ENCODE measurements at places on chromosomes 3 and 15.

- DNase-seq = no peak
These were observed 186.2 kb upstream of the TBC1D5 start for GRCh38 chr3:17928502-17929145.

DNA sequence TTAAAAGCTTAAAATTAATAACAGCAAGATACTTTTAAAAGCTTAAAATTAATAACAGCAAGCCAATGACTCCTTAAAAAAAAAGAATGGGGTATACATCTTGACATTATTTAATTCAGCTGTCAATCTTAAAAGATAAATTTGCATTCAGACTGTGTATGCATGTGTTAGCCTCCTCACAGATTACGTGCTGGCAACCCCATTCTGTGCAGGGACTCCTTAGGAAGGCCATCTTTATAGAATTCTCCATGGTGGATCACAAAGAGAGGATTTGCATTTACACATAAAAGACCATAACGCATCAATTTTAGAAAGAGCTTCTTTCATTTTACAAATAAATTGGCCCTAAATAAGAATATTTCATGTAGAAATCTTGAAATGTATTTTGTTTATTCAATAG, 87.2 kb downstream of the B3GALNT1 start:
- no peak for DNase-seq

GRCh38 chr3:29329986-29330890, 49.4 kb downstream of the RBMS3 start:
- DNase-seq = no peak

DNA sequence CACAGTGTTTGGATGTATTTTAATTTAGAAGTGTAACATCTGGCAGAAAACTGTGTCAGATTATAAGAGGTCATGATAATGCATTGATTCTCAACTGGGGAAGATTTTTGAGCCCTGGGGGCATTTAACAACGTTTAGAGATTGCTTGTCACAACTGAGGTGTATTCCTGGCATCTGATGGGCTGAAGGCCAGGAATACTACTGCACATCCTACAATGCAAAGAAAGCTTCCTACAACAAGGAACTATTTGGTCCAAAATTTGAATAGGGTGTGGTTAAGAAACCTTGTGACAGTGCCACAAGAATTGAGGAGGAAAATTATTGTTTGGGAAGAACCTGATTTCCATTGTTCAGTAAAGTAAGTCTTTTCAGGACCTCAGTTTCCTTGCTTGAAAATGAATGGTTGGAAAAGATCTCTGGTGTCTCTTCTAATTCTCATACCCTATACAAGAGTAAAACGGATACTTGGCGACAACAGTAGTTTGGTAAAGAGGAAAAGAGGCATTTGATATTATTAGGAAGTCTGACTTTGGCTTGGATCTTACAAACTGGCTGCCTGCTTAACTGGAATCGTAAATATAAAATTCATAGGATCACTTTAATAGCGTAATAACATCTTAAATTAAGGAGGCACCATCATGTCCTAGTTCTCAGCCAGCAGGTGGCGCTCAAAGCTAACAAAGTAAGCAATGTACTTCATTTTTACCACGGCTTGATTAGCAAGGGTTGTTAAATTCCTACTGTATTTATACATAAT, 4.3 kb downstream of the DAZL start:
- peak; percentile 83 for DNase-seq

All from hematopoietic multipotent progenitor cell treated with erythropoietin and hydrocortisone succinate and interleukin-3 and kit ligand, for 17 days (in vitro differentiated cells).